ENCODE measurements at places on chromosomes 1 and 21.

DNA sequence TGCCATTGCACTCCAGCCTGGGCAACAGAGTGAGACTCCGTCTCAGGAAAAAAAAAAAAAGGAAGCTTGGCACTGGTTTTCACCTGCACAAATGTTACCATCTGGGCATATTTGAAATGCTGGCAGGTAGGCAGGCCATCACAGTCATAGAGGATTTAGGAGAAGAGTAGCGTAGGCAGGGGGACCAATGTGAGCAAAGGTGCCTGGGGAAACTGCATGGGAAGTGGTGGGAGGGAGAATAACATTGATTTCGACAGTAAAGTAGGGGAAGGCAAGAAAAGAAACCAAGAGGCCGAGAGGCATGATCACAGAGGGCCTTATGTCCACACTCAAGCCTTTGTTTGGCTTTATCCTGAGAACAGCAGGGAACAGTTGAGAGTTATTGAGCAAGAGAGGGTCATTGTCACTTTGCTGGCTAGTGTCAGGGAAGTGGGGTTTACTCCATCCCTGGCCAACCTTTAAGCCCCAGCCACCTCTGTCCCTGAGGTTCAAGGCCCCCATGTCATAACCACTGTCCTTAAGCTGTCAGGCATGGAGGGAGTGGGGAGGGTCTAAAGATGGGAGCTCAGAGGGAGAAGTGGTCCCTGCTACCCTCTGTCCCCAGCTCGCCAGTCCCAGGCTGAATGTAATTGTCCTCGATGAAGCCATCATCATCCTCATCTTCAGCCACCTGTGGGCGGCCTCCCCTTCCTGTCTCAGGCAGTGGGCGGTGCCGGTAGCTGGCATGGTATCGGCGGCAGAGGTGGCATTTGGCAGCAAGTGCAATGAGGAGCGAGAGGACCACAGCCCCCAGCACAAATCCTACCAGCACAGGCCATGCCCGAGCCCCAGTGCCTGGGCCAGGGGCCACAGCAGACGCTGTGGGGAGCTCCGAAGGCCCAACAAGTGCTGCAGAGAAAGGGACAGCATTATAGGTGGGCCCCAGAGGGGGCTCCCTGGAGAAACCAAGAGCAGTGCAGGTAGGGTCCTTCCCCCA, 2.9 kb downstream of the C1orf210 start:
- DNase-seq = no peak

DNA sequence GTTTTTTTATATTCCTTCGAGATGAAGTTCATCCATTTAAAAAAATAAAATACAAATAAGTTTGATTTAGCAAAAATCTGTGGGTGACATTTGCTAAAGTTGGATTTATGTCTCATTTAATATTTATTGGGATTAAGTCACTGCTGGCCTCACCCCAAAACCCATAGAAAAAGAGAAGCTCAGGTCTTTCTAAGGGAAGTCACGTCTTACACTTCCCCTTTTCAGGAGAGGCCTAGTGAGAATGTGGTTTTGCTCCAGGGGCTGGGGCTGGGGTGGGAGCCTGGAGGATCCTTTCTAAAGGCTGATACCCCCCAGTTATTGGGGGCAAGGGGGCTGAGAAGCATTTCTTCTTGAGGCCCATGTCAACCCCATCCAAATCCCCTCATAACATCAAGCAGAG, 300.3 kb downstream of the DSCAM start:
- no peak for DNase-seq

- no peak for DNase-seq
These were observed 153.0 kb downstream of the DNM3 start for GRCh38 chr1:171994293-171994692.

GRCh38 chr1:185775501-185775900, 41.3 kb downstream of the HMCN1 start:
- no peak for DNase-seq

GRCh38 chr1:159900086-159900680, at the start of gene CFAP45:
Gene CFAP45, minus strand, starts transcription at chr1:159900165. Its CDS starts 67 bp downstream, at chr1:159900098.
- DNase-seq = no peak

DNA sequence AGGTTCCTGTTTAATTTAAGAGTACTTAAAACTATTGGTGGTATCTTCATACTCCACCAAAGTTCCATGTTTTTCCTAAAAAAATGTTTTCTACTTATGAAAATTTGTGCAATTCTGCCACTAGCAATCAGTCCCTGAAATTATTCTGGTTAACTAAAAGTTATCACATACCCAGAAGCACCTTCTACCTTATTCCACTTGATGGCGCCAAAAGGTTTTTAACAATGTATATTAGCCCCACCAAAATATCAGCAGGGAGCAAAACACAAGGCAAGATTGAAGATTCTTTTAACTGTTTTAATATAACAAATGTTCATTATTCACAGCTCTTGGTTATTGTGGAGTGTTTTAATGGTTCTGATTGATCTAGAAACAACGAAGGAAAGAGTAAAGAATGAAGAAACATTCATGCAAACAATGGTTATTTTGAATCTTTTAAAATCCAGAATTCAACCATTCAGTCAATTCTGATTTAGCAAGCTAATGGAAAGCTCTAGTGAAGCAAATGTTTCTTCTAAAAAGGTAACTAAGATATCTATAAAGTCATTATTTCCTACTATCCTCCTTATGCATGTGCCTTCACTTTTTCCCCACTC, 67.2 kb downstream of the TTLL7 start:
- no peak for DNase-seq

- DNase-seq = no peak
These were observed 29.9 kb upstream of the EXO1 start for GRCh38 chr1:241817956-241818612.

- no peak for DNase-seq
These were observed 735.8 kb downstream of the LTN1 start for GRCh38 chr21:28256837-28257236.

- DNase-seq = no peak
These were observed 21.2 kb upstream of the CHI3L1 start for GRCh38 chr1:203207751-203208150.

DNA sequence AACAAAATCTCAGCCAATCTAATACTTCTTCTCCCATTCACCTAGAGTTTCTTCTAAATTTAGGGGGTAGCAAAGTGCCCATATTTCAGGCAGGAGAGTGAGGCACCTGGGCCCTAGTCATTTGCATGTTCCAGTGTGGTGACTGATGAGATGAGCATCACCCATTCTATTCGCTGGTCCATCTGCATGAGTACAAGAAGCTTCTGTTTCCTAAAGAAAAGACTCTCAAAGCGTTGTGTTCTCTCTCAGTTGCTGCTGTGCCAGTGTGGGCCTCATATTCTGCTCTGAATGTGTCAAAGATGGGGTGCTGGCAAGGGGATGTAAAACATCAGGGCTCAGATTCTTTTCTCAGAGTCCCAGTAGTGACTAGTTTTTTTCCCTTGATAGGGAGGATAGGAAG, 16.1 kb upstream of the DPYD start:
- DNase-seq = no peak

- DNase-seq = no peak
These were observed 86.2 kb downstream of the ATG4C start for GRCh38 chr1:62870148-62870547.

- no peak for DNase-seq
These were observed 437 bp upstream of the HSPG2 start for GRCh38 chr1:21937372-21938121.

DNA sequence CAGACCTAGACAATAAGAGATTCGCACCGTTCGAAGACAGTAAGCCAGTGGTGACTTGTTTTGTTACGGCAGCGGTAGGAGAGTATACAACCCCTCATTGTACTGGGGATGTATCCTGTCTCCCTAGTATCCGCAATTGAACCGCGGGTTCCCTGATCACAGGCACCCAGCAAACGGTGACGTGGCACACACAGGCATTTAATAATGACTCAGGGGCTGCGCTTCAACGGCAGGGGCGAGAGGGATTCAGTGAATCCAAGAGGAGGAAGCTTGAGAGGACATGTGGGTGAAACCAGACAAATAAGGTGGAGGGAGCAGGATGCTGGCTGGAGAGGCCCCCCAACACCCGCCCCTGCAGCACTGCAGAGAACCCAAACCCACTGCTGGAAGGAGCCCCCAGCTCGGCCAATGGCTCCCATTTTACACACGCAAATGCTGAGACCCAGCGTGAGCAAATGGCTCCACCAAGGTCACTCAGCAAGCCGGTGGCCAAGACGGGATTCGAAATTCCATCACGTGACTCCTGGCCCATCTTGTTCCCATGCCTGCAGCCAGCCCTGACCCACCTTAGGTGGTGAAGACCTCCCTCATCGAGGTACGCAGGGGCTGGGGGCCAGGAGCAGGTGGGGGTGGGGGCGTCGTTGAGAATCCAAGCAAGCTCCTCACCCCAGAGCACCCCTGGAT, 149.9 kb downstream of the SYF2 start:
- DNase-seq = no peak

- DNase-seq = no peak
These were observed 79.5 kb downstream of the RUNX1 start for GRCh38 chr21:34969423-34970166.

DNA sequence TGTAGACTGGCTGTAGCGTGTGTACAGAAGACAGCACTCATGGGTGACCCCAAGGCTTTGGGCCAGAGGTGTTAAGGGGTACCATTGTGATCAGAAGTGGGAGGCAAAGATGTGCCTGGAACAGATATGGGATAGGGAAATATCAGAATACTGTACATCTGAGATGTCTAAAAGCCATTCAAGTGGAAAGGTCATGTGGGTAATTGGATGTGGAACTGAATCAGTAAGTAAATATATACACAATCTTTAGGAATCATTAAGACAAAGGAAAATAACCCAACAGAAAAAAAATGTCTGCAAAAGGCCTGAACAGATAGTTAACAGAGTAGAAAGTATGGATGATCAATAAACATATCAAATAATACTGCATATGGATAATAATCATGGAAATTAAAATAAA, 26.5 kb downstream of the OR13G1 start:
- no peak for DNase-seq

DNA sequence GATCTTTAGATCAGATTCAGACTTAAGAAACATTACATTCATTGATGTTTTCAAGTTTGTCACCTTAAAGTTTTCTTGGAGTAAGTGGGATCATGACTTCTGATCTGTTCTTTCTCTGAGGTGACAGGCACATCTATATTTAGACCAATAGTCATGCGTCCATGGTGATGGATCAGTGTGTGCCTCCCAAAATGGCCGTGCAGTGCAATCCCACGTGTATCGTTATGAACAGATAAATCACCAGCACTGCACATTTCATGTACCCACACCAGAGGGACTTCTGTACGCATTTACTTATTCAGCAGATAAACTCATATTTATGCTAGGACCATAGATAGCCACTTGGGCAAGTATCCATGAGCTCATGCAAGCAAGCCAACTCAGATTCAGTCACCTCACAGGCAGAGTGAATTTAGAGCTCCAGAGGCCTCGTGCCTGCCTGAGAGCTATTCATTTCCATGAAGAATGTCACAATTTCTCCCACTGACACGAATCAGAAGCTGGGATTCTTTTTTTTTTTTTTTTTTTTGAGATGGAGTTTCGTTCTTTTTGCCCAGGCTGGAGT, 13.9 kb upstream of the WDR26 start:
- DNase-seq = no peak

DNA sequence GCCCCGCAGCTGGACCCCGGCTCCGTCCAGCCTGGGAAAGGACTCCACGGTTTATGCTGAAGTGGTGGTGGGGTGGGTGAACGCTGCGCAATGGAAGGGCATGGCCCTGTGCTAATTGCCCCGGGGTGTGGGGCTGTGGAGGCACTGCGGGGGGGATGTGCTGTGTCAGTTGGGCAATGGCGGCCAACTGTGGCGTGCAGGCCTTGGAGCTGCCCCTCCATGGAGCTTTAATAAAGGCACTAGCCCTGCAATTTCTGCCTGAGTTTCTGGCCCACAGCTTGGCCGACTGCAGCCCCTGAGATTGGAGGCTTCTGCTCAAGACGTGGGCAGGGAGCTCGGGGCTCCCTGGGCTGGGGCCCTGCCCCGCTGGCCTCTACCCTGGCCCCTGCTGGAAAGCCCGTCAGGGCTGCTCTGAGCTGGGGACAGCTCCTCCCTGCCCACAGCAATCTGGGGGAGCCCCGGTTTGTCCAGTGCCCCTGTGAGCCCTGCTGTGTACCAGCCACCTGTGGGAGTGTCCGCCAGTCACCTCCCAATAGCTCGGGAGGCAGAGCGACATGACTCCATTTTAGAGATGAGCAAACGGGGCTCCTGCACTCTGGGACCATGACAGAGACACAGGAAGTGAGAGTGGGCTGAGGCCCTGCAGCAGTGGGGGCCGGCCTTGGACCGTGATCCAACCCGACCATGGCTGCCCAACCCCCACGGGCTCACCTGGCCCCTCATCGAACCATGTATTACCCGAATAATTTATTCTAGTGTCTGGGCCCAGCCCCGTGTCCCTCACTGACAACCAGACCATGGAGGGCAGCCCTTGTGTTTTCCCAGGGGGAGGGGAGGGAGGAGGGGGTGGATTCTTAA, 8.7 kb upstream of the TNFRSF14 start:
- DNase-seq = no peak

GRCh38 chr1:213782941-213783672, 204.7 kb upstream of the PROX1 start:
- no peak for DNase-seq

DNA sequence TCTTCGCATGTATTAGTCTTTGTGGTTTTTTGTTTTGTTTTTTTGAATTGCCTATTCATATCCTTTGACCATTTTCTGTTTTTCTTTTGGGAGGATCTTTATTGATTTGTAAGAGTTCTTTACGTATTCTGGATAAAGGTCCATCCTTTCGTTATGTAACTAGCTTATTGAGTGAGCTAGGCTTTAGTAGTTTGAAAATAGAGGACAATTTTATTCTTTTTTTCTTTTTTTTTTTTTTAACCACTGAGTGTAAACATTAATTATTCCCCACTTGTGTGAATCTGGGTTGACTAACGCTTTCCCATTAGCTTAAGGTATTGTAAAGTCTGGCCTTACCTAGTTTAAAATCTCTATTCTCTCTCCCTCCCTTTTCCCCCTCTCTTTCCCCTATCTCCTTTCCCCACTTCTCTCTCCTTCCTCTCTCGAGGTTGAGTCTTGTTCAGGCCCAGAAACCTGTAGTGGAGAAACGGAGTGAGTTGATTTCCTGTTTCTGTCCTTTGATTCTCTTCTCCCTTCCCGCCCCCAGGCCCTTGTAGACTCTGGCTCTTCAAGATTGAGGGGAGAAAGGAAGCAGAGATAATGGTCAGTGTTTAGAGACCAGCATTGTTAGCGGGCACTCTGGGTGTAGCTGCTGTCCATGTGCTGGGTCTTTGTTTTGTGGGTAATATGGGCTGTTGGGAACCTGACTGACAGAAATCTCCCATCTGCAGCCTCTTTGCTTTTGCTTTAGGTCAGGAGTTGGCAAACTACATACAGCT, 1.5 kb downstream of the MORC3 start:
- no peak for DNase-seq

GRCh38 chr1:55235722-55236121, 20.6 kb upstream of the USP24 start:
- DNase-seq = no peak
